Putamen (tissue), 1 donor: ENCODE measurements at places on chromosomes 5 and 9.

GRCh38 chr5:11422342-11422741 lies 481.9 kb downstream of the CTNND2 start:
- no peak for DNase-seq

DNA sequence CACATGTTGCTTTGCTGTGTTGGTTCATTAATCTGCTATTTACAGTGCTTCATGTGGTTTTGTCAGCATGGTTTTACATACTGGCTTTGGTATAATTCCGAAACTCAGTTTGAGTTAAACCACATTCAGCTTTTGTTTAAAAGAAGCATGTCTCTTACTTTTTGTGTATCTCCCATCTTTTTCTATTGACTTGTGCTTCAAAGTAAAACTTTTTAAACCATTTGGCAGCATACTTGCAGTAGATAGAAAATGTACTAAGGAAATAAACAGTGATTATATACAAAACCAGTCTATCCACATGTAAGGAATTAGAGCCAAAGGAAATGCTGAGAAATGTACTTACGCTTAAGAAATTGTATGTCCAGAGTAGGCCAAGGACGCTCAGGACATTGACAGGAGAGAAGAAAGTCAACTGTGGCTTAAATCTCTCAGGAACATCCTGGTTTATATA lies 286.9 kb downstream of the ARHGEF28 start:
- DNase-seq: no peak

DNA sequence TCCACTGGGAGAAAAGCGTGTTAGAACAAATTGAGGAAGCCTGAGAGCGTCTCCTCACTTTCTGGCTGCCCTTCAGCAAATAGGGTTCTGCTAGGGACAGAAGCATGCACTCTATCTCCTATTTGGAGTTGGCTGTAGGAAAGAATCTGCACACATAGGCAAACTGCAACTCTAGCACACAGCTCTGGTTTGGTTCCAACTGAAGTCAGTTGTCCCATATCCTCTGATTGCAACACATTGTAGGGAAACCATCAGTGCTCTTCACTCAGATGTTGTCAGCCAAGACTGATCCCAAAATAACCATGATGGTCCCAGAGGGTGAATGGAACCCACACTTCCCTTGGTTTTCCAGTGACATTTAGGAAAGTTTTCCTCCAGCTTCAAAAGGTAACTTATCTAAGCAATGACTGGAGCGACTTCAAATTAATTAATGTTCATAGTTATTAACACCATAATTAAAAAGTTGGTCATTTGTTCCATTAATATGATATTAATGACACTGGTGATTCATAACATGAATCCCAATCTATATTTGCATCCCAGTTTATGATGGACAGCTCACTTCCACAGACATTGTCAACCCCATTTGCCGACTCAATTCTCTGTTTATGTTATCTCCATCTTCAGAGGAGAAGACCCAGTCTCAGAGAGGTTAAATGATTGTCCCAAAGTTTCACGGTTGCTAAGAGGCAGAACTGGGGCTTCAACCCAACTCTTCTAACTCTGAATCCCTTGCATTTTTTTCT lies 136.7 kb upstream of the ZNF462 start:
- DNase-seq: no peak

- DNase-seq: no peak
These were observed 1.7 kb downstream of the TRAF1 start for GRCh38 chr9:120924698-120925534.

DNA sequence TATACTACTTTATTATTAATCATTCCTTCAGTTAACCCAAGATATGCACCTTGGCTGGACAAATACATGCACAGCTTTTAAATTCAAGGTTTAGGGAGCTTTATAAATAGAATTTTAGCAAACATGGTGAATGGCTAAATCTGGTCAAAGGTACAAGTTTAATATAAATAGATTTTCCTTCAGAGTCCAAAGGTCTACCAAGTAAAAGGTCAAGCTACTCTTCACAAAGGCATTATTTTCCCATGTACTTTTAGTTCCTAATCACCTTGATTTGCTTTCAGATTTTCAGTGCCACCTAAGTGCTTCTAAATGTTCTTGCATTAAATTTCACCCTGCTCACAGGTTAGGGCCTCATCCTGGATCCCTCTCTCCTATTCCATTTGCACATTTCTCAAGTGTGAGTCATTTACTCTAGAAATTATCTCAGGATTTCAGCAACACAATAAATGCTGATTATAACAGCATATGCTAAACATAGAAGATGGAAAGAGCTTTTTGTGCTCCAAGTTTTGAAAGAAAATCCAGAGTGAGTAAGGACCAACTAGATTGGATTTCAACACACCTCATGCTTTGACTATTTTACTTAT lies 459.4 kb upstream of the ITGA1 start:
- no peak for DNase-seq

DNA sequence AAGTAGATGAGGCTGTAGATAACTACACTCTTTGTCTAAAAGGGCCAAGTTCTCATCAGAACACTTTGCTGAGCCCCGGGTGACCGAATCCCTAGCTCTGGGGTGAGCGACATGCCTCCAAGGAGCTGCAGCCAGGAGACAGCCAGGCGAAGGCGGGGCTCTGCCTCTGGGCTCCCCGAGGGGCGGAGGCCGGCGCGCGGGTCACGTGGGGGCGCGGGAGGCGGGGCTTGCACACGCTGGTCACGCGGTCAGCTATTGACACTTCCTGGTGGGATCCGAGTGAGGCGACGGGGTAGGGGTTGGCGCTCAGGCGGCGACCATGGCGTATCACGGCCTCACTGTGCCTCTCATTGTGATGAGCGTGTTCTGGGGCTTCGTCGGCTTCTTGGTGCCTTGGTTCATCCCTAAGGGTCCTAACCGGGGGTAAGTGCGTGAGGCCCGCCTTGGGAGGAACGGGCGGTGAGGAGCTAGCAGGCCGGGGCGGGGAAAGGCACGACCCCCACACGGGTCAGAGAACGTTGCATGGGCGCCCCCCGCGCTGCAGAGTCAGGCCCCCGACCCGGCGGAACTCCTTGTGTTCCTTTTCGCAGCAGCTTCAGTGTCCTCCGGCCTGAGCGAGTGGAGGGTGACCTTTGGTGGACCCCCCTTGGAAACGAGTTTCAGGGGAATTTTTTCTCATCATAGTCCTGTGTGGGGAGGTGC lies at the start of gene ATP6V0E1:
ATP6V0E1 (plus strand) TSS at position 230 of the 702 bp plus-strand sequence; CDS start at position 320, 90 bp downstream.
- peak; percentile 94 for DNase-seq

- DNase-seq: no peak
These were observed 9.4 kb downstream of the FLT4 start for GRCh38 chr5:180639741-180640610.

DNA sequence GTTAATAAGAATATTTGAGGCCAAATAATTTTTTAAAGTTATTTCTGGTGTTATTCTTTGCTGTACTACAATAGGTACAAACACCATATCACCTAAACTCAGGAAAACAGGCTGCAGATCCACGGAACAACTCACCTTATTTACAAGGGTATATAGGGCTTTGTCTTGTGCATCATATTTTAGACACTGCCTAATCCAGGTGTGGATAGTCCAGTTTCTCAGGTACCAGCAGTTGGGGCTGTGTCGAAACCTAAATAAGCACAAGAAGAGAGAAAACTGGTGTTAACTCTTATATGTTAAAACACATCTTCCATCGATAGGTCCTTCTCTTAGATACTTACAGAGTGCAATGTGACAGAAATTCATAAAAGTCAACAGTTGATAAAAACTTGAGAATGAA lies 82.2 kb downstream of the MRPS27 start:
- DNase-seq: no peak

DNA sequence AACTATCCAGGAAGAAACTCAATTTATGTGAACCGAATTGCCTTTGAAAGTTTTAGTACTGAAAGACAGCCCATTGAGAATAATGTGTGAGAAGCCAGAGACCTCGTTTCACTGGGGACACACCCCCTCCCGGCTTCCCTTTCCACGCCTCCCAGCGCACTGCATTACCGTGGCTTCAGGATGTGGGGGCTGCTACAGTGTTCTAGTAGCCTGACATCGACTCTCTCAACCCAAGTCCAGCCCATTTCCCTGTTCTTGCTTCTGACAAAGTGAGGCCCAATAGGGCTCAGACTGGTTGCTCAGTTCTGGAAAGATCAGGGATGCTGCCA lies 3.5 kb downstream of the PAX5 start:
- no peak for DNase-seq

DNA sequence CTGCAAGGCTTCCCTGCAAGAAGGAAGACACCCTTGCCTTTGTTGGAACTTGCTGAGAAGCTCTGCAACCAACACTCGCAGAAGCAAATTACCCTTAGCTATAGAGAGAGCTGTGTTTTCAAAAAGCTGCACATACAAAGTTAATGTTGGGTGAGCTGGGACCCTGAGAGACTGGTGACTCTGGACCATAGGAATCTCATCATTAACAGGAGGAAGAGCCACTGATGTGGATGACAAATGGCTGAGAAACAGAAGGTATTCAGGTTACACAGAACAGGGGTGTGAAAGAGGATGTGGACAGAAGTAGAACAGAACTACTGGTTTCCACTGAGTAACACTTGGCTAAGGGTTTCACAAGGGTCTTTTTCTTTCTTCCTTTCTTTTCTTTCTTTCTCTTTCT lies 493.5 kb downstream of the IRX1 start:
- DNase-seq: no peak

- no peak for DNase-seq
These were observed 403.4 kb downstream of the MAN2A1 start for GRCh38 chr5:110092955-110093785.

DNA sequence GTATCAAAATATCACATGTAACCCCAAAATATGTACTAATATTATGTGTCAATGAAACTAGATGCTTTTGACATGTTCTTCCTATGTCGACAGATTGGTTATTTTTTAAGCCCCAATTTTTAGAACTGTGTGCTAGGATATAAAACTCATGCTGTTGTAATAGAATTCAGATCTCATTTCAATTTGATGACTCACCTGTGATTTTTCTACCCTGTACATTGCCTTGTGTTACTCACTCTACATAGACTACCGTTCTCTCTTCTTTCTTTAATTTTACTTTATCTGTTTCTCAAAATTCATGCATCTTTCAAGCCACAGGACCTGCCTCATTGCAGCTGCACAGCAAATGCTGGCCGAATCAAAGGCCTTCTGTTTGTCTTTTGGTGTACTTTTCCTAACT lies 284.5 kb downstream of the MAT2B start:
- no peak for DNase-seq

GRCh38 chr5:80986382-80986781 lies 26.2 kb downstream of the RASGRF2 start:
- DNase-seq: no peak

- no peak for DNase-seq
These were observed 30.3 kb upstream of the RFK start for GRCh38 chr9:76424491-76424890.

GRCh38 chr5:170632985-170633234 lies 129.1 kb downstream of the KCNIP1 start:
- DNase-seq: no peak

- no peak for DNase-seq
These were observed 47.1 kb upstream of the POU4F3 start for GRCh38 chr5:146291421-146292074.

DNA sequence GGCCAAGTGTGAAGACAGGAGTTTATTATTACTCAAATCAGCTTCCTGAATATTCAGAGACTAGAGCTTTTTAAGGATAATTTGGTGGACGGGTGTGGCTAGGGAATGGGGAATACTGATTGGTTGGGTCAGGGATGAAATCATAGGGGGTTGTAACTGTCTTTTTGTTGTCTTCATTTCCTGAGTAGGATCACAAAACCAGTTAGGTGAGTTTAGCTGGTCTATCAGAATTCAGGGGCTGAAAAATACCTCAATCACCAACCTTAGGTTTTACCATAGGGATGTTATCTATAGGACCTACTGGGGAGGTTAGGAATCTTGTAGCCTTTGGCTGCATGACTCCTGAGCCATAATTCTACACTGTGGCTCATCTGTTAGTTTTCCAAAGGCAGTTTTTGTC lies 235.8 kb downstream of the YTHDC2 start:
- no peak for DNase-seq

DNA sequence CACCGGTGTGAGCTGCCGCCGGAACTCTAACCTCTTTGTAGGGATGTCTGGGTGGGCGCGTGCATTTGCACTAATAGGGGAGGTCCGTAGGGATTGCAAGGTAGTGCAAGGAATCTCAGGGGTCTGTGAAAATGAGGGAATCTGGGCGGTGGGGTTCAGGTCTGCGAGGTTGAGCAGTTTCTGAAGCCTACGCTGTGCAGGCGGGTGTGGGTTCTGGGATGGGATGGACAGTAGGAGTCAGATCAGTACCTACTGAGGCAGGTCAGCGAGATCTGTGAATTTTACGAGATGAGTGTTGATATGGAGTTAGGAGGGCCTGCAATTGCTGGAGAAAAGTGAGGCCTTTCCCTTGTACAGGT lies 856 bp upstream of the ATOSB start:
- no peak for DNase-seq

DNA sequence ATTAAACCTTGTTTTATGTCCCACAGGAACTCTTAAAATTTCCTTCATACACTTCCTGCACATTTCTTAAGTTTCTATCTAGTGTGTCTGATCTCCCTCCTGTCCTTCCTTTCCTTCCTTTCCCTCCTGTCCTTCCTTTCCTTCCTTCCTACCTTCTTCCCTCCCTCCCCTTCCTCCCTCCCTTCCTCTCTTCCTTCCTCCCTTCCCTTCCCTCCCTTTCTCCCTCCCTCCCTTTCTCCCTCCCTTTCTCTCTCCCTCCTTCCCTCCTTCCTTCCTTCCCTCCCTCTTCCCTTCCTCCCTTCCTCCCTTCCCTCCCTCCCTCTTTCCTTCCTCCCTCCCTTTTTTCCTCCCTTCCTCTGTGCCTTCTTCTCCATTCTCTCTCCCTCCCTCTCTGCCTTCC lies 414.9 kb downstream of the ENC1 start:
- no peak for DNase-seq

GRCh38 chr9:34409154-34409553 lies 32.5 kb upstream of the MYORG start:
- DNase-seq: no peak

DNA sequence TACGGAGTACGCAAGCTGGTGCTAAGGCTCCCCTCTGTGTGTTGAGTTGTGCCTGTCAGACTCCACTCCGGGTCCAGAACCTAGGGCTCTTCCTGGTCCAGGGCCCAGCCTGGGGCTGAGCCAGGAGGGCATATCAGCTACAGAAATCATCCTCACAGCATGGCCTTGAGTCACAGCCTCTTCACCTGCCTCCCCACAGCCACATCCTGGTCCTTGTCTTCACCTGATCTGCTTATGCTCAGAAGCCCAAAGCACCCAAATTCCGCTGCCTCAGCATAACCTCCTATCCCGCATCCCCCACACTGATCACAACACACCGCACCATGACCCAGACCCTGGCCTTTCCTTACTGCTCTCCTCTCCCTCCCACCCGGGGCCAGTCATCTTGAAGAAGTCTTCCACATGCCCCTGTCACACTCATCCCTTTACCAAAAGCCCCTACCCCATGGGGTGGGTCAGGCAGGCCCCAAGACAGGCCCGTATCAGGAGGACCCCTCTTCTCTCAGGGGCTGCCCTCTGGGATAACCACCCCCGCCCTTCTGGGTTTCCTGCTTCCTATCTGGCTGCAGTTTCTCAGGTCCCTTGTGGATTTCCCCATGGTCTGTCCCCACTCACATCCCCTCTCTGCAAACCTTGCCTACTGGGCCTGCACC lies 1.3 kb upstream of the IL3 start:
- no peak for DNase-seq

DNA sequence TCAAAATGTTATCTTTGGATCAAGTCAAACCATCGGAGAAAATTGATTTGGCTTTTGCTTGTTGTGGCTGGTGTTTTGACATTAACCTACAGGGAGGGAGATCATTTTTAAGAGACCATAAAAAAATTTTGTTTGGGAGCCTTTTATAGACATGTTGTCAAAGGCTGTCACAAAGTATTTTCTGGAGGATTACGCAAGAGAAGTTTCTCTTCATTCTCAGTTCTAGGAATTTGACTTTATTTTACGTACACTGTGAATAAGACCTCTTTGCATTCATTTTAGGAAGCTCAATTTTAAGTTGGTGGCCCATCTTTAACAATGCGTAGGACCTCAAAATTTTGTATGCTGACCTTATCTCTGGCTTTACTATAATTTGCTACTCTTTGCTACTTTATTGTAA lies 50.2 kb upstream of the SLC44A1 start:
- no peak for DNase-seq
